ENCODE measurements at places on chromosomes 11 and 22.
A peak's percentile ranks its signal among the peaks of the same experiment; 100 is the strongest.

GRCh38 chr11:126359431-126360048, 4.1 kb downstream of the ST3GAL4 start:
- no peak for DNase-seq

- DNase-seq, result no peak
Measured at GRCh38 chr22:47695176-47695575, 932.7 kb downstream of the TBC1D22A start.

DNA sequence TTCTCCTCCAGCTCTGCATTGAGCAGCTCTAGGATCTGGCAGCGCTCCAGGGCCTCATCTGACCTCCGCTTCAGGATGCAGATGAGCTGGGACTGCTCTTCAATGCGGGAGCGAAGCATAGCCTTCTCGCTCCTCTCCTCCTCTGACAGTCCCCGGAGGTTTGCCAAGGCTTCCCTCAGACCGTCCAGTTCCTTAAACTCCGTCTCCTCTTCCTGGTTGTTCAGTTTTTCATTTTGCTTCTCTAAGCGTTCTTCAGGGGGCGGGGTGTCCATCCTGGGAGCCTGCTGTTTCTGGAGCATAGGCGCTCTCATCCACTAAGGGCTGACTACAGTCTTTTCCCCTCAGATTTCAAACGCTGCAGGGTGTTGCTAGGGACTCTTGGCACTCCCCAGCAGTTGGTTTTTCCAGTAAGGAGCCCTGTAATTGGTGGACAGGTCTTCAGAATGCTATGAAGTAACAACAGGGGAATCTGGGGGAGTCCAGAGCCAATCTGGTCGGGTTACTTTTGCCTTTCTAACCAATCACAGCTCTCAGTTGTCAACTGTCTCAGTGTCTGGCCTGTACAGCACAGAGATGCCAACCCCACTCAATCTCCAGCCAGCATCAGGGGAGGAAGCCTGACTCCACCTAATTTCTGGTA, at the start of gene CCDC89:
Gene CCDC89 (minus strand): TSS at position 376 of the 640 bp plus-strand sequence. CDS start 65 bp downstream, at position 311.
- peak; percentile 68 for DNase-seq

GRCh38 chr11:46684367-46684766, 16.1 kb downstream of the ARHGAP1 start:
- no peak for DNase-seq

DNA sequence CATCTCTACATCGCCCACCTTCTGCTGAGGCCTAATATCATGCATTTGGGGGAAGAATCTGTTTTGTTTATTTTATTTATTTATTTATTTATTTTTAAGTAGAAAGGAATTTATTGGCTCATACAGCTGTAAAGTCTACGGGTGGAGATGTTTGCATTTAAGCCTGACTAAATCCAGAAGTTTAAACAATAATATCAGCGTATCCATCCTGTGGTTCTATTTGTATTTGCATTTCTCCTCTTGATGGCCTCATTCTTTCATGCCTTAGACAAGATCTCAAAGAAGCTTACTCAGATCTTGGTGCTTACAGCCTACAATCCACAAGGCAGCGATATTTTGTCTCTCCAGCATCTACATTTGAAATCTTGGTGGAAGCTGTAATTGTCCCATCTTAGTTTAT, 67.1 kb upstream of the CARD18 start:
- peak; percentile 28 for DNase-seq

GRCh38 chr11:6771926-6772893, at the start of gene OR2AG2:
OR2AG2 (minus strand) TSS chr11:6771976; CDS start chr11:6768957, 3,019 bp downstream.
- no peak for DNase-seq

GRCh38 chr11:86740628-86741483, 59.5 kb upstream of the PRSS23 start:
- DNase-seq, result peak; percentile 78

DNA sequence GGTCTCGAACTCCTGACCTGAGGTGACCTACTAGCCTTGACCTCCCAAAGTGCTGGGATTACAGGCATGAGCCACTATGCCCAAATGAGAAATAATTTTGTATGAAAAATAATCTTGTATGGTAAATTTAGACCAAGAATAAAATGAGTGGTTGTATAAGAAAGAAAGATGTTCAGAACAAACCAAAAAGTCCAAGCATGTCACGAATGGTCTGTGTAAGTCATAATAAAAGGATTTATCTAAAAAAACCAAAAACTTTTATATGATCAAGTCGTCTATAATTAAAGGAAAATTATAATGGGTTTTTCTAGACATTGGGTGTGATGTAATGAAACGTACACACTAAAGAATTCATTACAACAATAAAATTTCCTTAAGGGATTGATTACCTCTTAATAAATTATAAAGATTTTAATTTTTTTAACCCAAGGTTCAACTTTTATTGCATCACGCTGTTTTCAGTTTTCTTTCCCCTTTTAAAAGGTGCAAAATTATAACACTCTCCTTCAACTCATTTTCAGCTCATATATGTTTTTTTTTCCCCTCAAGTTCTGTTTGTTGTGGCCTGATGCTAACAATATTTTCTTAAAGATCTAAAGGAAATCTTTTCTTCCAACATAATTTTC, 8.9 kb upstream of the AQP11 start:
- DNase-seq, result no peak
